ENCODE measurements at places on chromosomes 2 and 18.

DNA sequence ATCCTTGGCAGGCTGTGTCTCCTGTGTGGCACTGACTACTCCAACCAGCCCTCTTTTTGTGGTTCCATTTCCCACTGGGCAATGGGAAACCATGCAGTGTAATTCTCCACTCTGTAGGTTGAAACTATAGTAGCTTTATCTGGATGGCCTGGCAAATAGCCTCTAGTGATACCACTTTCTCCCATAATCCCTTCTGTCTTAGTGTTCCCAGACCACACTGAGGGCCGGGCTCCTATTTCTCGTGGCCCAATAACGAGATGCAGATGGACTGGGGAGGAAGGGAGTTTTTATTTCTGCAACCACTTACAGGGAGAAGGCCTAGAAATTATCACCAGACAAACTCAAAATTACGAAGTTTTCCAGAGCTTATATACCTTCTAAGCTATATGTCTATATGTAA, 24.7 kb downstream of the SKA1 start:
- DNase-seq = no peak

DNA sequence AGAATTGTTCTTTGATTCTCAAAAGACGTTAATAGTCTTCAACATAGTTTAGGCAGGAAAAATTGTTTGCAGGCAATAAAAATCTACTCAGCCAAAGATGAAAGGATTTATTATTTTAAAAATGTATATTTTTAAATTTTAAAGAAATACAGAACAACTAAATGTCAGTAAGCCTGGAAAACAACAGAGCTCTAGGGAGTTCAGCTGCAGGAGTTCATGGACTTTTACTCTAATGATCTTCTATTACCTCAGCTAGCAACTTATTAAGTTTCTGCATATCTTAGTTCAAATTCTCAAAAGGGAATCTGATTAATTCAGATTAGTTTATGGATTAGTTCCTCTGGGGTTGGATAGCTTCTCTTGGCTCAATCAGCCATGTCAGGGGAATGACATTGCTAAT, 17.9 kb upstream of the XIRP2 start:
- DNase-seq = no peak

GRCh38 chr2:5692561-5693286, 540 bp downstream of the SOX11 start:
- no peak for DNase-seq

DNA sequence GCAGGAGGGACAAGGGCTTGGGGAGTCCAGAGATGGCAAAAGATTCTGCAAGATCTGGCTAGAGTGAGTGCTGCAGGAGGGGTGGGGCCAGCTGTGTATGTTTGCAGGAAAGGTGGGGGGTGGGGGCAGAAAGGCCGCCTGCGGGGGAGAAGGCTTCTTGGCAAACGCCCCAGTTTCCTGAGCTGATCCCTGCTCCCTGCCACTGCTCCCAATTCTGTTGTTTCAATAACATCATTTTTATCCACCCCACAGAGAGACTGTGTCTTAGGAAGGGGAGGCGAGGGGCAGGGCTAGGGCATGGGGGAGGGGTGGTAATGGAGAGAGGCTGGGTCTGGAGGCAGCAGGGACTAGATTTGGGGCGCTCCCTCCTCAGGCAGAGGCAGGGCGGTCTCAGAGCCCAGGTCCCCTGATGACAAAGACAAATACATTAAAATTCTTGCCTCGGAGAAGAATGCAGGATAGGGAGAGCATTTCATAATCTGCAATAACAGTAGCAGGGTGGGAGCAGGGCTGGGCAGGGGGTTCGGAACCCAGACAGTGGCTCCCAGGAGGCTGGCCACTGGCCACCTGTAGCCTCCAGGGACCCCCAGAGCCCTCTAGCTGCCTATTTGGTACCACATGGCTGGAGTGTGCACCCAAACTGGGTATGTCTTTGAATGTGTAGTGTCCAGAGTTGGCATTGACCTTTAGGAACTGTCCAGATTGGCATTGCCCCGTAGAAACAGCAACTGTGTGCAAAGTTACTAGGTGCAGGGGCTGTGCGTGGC, 2.1 kb upstream of the WNT6 start:
- DNase-seq = no peak

DNA sequence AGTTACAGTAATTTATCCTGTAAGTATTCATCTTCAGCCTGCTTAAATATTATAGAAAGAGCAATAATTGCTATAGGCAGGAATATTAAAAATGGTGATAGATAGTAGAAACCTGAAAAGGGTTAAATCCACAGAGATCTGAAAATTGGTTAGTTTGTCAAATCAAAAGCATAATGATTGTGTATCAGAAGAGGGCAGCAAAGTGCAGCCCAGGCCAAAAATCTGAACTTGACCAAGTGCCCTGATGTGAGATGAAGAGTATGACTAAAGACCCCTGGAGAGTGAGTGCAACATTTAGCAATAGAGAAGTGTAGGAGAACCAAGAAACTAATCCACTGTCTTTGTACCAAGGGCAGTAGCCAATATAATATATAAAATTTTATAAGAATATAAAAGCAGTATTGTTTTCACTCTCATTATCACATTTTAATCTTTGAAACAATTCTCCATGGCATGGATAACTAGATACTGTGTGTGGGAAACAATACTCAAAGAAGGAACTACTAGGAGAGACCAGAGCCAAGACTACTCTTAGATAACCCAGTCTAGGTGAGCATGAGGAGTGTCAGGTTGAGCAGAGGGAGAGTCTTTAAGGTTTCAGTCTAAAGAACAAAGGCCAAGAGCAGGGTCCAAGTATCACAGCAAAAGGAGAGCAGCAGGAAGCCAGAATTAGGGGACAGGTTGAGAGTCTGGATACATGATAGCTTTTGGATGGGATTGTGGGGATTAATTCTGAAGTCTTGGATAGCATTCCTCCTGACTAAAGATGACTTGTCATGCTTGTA, 148.7 kb downstream of the CALCRL start:
- DNase-seq = no peak

DNA sequence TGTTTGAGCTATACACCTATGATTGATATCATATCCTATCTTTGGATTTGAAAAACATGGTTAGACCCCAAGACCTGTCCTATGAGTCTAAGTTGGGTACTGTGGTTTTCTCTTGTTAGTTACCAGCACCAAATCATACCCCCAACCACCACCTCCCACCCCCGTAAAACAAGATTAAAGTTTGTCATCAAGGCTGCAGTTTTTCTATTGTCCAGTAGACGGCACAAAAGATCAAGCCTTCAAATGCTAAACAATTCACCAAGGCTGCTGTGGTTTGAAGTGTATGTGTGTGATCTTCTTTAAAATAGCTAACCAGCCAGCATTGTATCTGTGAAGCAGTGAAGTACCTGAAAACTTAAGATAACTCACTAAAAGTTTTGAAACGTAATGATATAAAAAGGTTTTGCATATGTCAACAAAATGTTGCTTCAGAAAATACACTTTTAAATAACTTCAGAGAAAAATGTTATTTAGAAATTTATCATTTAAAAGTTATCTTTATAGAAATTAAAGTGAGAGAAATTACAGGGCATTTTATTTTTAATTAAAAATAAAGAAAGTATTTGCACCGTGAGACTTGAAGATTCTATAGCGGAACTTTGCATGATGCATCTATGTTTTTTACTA, 5.8 kb upstream of the MEIS1 start:
- DNase-seq = no peak

- DNase-seq = no peak
Observed at GRCh38 chr18:5173236-5173635, 23.8 kb downstream of the AKAIN1 start.

DNA sequence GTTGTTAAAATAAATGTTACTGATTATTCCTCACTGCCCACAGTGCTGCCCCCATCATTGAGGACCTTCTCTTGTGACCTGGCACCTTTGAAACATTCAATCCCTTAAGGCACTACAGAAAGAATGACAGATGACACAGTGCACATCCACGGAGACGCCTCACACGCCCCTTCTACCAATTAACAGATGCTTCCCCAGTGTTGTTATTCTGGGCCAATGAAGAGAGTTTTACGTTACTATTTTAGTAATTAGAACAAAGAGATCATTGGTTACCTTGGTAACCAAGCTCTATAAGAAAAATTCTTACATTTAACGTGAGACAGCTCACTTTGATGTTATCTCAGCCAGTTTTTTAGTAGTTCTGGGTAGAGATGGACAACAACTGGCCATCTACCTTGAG, 152.0 kb downstream of the ZNF236 start:
- DNase-seq = no peak

- DNase-seq = no peak
Observed at GRCh38 chr2:146990311-146991054, 854.3 kb upstream of the ACVR2A start.

GRCh38 chr18:25392192-25392591, 40.2 kb upstream of the ZNF521 start:
- no peak for DNase-seq

DNA sequence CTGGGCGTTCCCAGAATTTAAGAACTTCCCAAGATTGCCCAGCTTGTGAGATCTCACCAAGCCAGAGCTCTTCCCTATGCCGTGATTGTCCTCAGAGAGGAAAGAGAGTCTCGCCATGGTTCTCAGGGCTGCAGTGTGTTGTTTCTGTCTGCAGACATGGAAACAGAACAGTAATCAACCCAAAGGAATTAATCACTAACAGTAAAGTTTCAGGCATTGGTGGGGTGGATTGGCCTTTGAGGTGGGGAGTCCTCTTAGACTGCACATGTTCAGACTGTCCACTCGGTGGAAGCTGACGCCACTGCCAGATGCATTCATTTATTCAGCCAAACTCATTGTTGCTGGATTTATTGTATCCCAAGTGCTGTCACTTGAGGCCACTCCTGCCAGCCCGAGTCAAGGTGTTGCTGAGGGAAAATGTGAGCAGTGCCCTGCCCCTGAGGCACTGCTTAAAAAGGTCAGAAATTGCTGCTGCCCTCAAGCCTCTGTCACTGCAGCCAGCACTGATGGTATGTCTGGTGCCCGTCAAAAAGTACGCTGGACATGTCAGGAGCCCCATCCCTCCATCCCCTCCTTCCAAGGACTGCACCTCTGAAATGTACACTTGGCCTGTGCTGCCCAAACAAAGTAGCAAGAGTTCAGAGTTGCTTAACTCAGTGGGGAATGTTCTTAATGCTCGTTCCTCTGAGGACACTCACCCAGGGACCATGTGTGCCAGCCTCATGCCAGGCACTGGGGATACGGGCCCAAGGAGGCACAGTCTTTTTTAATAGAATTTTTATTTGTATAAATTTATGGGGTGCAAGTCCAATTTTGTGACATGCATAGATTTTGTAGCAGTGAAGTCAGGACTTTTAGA, 201.0 kb downstream of the GLI2 start:
- no peak for DNase-seq

DNA sequence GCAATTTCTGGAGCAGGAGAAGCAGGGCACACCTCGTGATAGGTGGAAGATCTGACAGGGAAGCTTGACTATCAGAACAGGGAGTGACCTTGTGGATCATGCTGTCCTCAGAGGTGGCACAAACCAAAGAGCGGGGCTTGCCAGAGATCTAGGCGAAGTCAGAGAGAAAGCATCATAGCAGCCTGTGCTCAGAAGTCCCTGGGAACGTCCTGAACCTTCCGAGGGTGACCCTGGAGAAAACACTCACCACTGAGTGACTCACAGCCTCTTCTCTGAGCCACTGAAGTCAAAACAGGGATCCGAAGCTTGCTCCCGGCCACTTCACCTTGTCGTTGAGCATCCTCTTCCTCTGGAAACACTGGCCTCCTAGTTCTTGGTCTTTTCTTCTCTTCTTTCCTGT, 56.7 kb downstream of the IL1R2 start:
- no peak for DNase-seq

DNA sequence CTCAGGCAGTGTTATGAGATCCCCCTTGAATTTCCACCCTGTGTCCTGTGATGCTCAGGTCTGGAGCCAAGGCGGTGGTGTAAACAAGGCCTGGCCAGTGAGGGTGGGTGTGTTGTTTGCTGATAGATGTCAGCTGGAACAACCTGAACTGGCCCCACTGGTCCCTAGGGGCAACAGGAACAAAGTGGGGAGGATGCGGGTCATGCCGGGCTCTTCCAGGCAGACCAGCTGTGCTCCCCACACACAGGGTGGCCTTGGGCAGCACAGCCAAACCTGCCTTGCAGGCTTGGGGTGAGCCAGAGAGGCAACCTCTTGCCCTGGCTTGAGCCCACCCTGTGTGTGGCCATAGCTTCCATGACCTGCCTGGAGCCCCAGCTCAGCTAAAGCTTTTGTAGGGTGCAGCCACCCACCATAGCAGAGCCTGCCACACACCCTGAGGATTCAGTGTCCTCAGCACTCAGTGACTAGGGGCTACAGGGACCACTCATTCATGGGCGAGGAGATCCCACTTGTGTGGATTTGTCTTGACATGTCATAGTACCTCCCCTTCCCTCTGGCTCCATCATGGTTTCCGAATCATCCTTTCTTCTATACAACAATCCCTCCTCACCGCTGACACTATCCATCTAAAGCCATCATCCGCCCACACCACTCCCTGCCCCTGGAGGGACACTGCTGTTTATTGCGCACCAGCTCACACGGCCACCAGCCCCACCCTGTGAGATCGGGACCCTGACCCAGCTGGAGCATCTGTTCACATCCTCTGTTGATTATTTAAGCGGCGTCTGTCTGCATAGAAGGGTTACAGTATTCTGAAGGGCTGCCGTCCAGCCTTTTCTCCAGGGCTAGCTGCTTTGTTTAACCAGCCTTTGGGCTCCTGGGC, 268.8 kb downstream of the CYP26B1 start:
- DNase-seq = no peak

DNA sequence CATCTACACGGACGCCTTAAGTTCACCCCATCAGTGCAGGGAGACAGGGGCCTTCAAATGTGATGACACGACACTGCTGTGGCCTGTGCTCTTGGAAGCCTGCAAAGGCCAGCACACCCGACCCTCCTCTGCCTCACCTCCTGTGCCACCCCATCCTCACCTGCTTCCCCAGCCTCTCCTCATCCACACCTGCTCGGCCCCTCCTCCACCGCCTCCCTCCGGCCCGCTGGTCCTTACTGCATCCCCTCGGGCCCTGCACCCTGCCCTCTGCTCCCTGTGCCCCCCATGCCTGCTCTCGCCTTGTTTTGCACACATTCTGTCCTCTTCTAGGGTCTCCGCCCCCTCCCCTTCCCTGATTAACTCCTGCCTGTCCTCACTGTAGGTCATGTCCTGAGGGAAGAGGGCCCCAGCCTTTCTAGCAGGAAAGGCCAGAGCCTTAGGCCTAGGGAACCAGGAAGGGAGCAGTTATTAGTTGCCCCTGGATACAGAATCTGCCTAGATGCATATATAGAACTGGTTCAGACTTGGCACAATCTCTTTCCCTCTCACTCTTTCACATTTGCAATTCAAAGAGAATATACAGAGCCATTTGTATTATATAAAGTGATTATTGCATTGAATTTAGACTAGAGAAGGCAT, 39.4 kb downstream of the TRAPPC12 start:
- no peak for DNase-seq

GRCh38 chr2:74206180-74206688, 7.8 kb downstream of the MTHFD2 start:
- DNase-seq = peak; percentile 62

- DNase-seq = no peak
Observed at GRCh38 chr2:141766225-141766624, 364.6 kb downstream of the LRP1B start.

- DNase-seq = no peak
Observed at GRCh38 chr2:101518578-101519492, 43.9 kb upstream of the RFX8 start.

- DNase-seq = peak; percentile 24
Observed at GRCh38 chr18:74064510-74064909, 83.1 kb downstream of the FBXO15 start.

All from CD4-positive, alpha-beta T cell treated with Interferon gamma for 1 hour (primary cell).